ENCODE measurements at places on chromosomes 2 and 18.

DNA sequence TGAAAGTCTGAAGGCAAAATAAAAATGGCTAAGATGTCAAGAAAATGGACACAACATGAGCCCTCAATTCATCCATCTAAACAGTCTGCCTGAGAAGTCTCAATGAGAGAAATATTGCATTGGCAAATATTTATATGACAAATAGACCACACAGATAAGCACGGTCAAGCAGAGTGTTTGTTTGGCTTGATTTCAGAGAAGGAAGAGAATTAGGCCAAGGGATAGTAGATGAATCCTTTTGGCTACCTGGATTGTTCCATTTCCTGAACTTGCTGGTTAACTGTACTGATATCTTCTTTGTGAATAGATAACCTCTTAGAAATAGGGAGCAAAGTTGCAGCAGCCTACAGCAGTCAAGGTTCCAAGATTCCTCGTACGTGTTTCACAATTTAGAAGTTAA lies 129.6 kb downstream of the RBMS1 start:
- no peak for DNase-seq

DNA sequence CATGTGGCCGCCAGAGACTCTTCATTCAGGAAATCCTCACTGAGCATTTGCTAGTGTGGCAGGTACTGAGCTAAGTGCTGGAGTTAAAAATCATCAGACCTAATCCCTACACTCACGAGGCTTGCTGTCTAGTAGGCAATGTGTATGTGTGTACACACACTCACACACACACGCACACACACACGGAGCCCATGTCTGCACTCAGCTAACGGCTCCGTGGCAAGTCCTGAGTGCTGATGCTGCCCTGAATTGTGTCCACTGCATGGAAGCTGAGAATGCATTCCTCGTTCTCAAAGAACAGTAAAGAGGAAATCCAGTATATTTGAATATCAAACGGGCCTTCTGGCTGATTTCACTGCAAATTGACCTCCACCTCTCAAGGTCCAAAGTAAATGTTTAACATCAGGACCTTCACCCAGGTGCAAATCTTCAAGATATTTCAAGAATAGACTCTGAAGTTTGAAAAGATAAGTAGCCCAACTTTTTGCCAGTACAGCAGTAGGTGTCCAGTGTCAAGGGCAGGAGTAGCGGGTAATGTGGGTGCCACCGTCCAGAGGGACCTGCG lies 136.1 kb upstream of the TTC39C start:
- DNase-seq, result no peak

GRCh38 chr18:50183556-50183955 lies 11.4 kb downstream of the MYO5B start:
- DNase-seq, result no peak

GRCh38 chr18:22169011-22169888 lies at the start of gene GATA6:
Gene GATA6 (plus strand): TSS chr18:22169589. CDS start chr18:22171145, 1,556 bp downstream.
- no peak for DNase-seq

GRCh38 chr2:27041752-27042151 lies 9.0 kb downstream of the TMEM214 start:
- no peak for DNase-seq

DNA sequence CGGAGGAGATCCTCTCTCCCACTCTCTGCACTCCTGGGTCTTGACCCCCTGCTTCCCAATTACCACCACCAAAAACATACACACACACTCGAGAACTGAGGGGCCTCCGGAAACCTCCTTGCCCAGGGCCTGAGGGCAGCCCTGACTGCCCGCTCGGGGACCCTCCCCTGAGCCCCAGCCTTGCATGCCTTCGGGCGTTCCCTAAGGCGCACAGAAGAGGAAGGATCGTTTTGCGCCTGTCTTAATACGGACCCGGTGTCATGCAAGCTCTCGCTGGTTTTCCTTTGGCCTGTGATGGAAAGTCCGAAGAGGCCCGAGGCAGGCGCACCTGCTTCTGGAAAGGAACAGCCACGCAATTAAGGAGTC lies 19.8 kb downstream of the POU3F3 start:
- no peak for DNase-seq

DNA sequence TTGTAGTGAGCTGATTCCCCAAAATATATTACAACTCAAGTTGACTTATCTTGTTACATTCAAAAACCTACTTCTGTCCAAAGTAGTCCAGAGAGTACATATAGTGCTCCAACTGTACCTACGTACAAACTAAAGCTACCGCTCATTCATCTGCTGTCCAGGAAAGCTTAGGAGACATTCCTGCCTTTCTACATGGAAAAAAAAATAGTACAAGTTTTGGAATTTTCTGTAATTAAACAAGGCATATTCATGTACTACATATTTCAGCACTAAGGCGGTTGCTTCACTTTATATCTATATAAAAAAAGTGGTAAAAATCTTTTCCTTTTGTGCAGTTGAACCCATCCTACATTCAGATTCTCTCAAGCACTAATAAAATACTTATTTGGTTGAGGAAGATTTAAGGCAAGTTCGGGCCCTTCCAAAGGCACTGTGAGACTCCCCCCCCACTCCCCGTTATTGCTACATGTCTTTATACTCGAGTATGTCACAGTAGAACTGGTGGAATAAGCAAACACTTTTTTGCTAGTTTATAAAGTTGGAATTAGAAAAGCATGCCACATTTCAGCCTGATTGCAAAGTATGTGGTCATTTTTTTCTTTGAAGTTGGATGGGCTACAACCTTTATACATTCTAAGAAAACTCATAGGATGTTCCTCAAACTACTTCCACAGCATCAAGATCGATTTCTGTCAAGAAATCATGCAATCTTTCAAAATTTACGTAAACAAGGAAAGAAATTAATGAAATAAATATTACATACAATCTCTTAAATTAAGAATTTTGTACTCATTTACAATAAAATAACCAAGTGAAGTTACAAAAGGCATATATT lies 3.7 kb downstream of the ZFP36L2 start:
- DNase-seq, result no peak

GRCh38 chr2:37394263-37394662 lies 49.8 kb downstream of the QPCT start:
- no peak for DNase-seq

GRCh38 chr2:207054521-207054920 lies 111.2 kb downstream of the KLF7 start:
- no peak for DNase-seq

DNA sequence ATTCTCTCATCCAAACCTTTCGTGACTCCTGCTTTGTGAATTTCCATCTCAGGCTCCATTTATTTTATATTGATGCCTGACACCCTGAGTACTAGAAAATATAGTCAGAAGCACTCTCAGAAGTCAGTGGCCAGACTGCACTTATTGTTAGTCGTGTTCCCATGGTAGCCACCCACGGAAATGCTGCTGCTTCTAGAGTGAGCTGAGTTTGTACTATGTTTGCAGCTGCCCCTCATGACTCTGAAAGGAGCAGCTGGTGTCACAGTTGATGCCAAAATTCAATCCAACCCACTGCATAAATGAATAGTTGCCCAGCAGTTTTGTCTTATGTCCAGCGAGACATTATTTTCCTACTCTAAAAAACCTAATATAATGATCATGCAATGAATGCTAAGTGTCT lies 265.2 kb upstream of the SPHKAP start:
- no peak for DNase-seq

DNA sequence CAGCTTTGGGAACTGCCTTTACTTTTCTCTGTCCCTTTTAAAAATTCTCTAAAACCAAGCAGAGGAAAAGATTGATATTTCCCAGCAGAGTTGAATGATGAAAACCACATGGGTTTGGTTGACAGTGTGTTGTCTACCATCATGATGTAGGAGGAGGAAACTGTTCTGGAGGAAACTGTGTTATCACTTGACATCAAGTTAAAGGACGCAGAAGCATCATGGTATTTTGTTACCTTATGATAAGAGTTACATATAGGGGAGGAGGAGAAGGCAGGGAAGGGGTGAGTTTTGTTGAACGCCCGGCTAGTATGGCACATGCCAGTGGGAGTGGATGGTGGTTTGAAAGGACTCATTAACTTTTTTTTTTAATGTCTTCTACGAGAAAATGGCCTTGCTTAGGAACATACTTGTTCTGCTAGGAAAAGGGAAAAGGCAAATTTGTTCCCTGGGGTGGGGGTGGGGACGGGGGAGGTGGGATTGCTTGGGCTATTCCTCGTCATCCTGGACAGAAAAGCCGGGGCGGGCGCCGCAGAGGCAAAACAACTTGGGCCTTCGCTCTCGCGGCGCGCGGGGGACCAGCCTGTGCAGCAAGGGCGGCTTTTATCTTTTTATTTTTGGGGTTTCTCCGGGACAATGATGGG lies 766 bp downstream of the TMEM17 start:
- DNase-seq, result no peak

GRCh38 chr18:37965572-37965970 lies 400.0 kb upstream of the CELF4 start:
- DNase-seq, result no peak

DNA sequence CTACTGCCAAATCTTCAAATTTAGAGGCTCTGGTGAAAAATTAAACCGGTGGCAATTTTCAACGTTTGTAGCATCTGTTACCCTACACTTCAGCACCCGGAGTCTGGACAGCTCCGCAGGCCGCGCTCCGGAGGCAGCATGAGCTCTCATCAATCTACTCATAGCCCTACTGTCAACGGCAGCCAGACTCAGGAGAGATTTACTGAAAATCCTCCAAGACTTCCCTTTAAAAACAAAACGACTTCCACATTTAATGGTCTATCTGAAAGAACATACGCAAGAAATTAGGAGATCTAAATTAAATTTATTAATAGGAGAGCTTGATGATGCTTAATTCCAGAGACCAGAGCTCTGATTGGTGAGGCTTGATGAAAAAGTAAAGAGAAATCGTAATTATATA lies 970 bp upstream of the ADCYAP1 start:
- no peak for DNase-seq

GRCh38 chr18:56789004-56789888 lies 138.1 kb downstream of the WDR7 start:
- DNase-seq, result no peak

DNA sequence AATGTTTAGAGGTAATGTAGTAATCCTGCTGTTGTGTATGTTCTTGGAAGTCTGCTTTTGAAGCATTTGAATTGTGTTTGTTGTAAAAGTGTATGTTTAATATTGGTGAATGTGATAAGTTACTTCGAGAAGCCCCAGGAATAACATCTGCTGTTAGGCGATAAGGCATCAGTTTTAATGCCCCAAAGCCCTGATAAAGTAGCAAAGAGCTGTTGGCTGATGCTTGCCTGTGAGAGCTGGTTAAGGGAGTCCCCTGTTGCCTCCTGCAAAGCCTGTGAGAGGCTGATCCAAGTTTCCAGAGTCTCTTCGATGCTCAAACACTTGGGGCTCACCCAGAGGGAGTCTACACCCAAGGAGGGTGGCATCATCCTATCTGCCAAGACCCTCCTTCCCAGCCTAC lies 110.3 kb downstream of the RNF152 start:
- no peak for DNase-seq

DNA sequence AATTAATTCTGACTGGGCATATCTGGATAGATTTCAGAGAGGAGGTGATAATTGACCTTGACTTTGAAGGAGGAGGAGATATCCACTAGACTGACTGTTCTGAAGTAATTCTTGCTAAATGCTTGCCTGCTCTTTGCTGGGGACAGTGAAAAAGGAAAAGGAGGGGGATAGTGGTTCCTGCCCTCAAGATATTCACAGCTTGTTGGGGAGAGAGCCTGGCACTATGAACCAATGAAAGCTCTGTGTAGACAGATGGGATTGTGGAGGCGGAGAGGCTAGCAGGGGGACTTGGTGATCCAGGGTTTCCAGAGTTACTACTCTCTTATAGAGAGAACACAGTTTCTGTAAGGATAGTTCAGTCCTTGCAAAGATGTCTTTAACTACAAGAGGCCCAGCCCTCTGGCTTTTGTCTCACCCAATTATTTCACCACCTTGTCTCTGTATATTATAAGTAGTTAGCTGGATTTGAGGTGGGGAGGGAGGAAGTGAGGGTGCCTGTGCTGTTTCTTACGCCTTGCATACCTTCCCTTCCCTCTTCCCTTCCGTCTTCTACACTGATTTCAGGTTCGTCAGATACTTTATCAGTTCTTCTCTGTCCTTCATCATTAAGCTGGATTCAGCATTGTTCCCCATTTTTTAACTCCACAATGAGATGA lies 190.4 kb downstream of the PRKCE start:
- DNase-seq, result no peak

- DNase-seq, result no peak
These were observed 65.4 kb downstream of the EIF2AK3 start for GRCh38 chr2:88561646-88562388.

- DNase-seq, result no peak
These were observed 18.2 kb downstream of the RPL37A start for GRCh38 chr2:216516730-216517350.

GRCh38 chr18:5508821-5509220 lies 35.0 kb downstream of the EPB41L3 start:
- no peak for DNase-seq

GRCh38 chr2:75709297-75709696 lies 1.4 kb downstream of the GCFC2 start:
- no peak for DNase-seq
